NCI-H524 treated with DMSO at 0.1 percent for 48 hours (cell line): ENCODE measurements at places on chromosomes 3 and 15.

GRCh38 chr15:75203017-75203907, 1.6 kb downstream of the C15orf39 start:
- no peak for DNase-seq

DNA sequence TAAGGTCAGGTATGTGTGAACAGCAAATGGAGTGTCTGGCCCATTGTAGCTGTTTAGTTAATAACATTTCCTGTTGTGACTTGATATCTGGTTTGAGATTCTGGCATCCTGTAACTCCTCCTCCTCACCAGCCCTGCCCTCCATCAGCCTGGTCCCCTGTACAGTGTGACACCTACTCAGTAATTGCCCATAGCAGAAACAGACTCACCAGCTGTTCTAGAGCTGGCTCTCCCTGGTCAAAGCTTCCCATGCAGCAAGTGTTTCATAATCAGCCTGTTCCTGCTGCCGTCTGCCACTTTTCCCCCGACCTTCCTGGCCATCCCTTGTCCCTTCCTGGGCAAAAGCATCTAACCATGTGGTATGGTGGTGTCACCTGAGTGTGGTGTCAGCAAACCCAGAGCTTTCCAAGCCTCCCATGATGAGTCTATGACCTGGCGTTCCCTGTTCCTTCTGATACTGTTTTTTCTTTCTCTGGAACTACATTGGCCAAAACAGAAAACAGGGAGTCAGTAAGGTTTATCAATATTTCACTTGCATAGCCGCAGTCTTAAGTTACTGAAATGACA, 55.4 kb downstream of the B3GALNT1 start:
- DNase-seq, result no peak

DNA sequence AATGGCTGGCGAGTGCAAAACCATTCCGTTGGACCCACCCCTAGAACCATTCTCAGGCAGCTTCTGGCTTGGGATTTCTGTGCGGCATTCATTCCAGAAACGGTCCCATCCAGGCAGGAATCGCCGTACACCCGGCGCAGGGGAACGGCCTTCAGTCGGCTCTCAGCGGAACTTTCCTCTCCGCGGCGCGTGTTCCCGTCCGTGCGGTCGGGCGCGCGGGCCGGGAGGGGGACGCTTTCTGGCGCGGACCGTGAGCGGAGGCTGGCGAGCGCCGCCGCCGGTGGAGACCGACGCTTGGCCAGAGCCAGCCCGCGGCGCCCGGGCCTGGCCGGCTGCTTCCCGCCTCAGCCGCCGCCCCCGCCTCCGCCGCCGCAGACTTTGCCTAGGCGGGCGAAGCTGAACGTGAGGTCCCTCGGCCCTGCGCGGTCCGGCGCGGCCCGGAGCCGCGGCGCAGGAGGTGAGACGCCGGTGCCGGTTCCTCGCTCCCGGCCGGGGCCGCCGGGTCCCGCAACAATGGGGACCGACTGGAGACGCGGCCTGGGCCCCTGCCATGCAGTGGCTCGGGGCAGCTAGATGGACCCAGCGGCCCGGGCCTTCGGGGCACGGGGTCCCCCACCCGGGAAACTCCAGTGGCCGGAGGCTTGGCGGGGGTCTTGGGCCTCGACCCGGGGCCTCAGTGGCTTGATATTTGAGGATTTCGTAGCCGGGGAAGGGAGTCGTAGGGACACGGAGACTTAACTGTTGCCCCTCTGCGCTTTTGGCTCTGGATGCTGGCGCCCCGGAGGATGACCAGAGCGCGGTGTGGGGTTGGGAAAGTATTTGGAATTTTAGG, at the start of gene RAD54L2:
RAD54L2 (plus strand) TSS at position 261 of the 832 bp plus-strand sequence. CDS start 51,702 bp downstream, outside the sequence.
- peak; percentile 27 for DNase-seq

GRCh38 chr3:9111866-9112265, 137.6 kb downstream of the SRGAP3 start:
- DNase-seq, result no peak

DNA sequence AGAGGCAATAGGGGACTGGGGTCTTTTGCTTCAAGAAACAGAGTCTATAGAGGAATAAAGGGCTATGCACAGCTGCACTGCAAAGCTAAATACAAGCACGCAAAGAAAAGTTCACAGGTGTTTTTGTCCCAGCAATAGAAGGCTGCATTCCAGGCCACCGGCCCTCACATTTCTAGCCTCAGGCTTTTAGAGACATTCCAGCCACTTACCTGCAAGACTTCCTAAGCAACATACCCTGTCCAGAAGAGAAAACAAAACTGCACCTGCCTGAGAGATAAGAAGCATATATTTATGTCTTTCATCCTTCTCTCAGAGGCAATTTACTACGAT, 220.5 kb downstream of the OPA1 start:
- no peak for DNase-seq

DNA sequence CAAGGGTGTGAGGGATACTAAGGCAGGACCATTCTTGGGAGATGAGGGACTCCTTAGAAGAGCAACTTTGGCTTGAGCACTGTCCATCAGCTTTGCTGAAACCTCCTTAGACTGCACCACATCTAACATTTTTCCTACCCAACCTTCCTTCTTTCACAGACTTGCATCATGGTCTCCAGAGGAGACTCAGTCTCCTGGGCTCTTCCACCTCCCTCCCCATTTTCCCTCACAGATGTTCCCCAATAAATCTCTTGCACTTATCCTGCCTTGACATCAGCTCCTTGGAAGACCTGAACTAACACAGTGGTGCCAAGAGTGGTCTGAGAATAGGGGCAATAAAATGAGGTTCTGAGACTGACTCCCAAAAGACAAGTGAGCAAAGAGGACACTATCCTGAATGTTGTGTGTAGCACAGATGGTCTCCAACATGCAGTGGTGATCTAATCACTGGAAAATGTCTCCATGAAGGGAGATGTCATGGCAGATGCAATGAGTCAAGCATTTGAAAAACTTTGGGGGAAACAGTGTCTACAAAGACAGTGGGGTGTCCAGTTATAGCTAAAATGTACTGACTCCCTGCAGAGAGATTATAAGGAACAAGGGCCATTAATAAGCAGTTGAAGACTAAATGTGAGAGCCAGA, 26.0 kb upstream of the BOC start:
- DNase-seq, result no peak

- no peak for DNase-seq
These were observed 34.5 kb upstream of the OTOL1 start for GRCh38 chr3:161462138-161462537.

DNA sequence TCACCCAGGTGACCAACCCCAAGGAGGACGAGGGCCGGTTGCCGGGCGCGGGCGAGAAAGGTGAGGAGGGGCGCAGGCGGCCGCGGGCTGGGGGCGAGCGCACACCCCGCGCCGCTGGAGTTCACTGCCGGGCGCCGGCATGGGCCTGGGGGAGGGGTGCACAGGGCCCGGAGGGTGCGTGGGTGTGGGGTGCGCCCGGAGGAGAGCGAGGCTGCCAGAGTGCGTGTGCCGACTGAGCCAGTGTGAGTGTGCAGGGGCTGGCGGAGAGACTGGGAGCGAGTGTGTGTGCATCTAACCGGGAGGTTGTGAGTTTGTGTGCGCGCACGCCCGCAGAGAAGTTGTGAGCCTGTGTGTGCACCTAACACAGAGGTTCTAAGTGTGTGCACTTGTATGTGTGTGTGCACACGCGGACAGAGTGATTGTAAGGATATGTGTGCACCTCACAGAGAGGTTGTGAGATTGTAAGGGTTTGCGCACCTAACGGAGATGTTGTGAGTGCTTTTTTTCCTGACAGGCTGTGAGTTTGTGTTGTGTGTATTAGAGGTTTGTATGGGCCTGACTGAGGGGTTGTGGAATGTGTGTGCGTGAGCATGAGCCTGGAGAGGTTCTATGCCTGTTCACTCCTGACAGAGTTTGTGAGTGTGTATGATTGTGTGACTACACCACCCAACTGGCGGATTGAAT, 681 bp downstream of the CTDSPL start:
- DNase-seq, result no peak

DNA sequence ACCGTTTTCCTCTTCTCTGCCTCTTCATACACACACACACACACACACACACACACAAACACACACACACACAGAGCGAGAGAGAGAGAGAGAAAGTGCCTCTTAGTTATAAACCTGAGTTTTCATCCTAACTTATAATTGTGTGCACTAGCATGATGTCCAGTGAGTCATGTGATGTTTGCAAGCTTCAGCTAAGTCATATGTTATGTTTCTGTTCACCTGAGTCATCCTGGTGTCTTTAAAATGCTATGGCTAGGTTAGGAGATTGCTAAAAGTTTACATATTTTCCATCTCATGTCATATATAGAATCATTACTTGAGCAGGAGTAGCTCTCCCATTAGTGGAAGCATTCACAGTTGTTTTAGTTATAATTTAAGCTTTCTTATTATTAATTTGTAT, 155.8 kb downstream of the EPHA6 start:
- DNase-seq, result no peak

GRCh38 chr3:22451501-22451900, 700.5 kb upstream of the ZNF385D start:
- peak; percentile 10 for DNase-seq

GRCh38 chr3:158403013-158403412, 168.0 kb upstream of the MLF1 start:
- no peak for DNase-seq

- no peak for DNase-seq
These were observed 11.9 kb upstream of the LRRC15 start for GRCh38 chr3:194381460-194381875.

GRCh38 chr3:168615493-168616020, 519.8 kb upstream of the GOLIM4 start:
- peak; percentile 74 for DNase-seq

DNA sequence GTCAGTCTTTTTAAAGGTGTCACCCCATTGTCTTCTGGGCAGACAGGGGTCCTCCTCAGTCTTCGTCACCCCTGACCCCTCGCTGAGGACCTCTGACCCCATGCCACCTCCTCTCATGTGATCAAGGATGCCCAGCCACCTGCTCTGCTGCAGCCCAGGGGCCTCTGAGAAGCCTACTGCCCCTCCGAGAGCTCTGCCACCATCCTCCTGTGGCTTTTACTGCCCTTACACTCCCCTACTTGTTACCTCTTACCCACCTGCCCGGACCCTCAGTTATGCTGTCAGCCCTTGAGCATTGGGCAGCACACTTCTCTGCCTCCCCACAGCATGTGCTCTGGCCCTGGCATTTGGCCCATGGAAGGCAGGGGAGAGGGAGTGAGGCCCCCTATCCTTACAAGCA, 123.2 kb downstream of the LRRK1 start:
- DNase-seq, result no peak

GRCh38 chr3:62159709-62160092, 213.6 kb downstream of the FEZF2 start:
- DNase-seq, result no peak

DNA sequence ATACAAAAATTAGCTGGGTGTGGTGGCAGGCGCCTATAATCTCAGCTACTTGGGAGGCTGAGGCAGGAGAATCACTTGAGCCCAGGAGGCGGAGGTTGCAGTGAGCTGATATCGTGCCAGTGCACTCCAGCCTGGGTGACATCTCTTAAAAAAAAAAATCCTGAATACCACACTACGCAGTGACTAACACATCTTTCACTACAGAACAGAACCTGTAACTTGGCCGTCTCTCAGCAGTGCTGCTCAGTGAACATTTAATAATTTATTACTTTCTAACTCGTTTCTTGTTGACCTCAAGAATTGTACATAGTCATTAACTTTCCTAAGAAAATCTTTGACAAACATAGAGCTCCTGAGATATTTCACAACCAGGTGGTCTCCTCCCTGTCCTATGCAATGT, 3.8 kb downstream of the GREM1 start:
- no peak for DNase-seq

DNA sequence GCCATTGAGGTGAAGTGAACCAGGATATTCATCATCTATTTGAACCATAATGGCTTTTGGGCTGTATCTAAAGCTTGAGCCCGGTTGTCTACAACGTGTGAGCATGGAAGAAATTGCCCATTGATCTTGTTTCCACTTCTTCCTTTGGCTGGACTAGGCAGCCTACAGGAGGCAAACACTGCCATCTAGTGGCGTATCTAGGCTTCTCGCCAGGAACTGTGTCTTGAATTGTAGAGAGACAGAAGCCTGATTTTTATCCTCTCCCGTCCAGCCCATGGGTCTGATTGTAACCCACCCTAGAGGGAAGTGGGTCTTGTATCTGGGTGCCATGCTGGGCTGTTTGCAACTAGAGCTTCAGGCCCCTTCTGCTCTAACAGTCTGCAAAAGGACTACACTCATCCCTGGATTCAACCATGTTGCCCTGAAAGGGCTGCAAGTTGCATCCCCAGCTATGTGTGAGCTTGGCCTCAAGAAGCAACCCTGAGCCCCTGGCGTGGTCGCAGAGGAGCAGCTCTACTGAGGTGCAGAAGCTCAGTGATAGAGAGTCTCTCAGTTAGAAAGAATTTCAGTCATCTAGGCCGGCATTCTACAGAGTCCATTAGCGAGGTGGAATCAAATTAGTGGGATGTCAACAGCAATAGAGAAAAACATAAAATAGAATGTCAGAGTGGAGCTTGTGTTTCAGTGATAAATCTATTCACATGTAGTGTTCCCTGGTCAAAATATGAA, 170.2 kb upstream of the UMPS start:
- peak; percentile 60 for DNase-seq

GRCh38 chr3:123884203-123884831, at the start of gene MYLK:
Gene MYLK (minus strand): TSS chr3:123884332. CDS start chr3:123793841, 90,491 bp downstream.
- DNase-seq, result peak; percentile 84

GRCh38 chr15:37289109-37289765, 188.9 kb upstream of the MEIS2 start:
- no peak for DNase-seq

- DNase-seq, result no peak
These were observed 21.4 kb downstream of the ARHGEF26 start for GRCh38 chr3:154142608-154143007.

DNA sequence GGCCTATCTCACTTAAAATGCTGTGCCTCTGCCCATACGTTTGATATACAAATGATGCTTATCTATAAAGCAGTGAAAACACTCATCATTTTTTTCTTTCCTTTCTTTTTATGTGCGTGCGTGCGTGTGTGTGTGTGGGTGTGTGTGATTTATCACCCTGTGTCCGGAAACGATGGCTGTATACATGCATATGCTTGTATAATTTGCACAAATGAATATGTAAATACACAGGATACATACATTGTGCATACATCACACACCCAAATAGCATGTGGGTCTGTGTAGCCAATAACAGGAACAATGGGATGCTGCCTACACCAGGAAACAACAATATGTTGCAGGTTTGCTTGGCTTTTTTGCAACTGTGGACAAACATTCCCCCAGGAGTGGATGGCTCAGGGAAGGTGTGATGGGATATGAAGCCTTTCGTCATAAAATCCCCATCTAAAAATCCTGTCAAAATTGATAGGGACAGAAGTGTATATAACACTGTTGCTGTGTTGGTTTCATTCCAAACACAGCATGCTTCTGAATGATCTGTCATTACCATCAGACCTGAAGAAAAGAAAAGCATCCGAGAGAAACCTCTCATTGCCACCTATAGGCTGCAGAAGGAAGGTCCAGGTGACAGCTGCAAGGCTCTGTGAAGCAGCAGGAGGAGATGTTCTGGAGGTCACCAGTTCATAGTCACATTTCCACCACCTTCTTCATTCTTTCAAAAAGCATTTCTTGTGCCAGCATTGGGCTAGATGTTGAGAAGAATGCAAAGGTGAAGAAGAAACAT, 503.9 kb upstream of the NR2F2 start:
- no peak for DNase-seq
